ENCODE measurements at places on chromosomes 1 and 21.

DNA sequence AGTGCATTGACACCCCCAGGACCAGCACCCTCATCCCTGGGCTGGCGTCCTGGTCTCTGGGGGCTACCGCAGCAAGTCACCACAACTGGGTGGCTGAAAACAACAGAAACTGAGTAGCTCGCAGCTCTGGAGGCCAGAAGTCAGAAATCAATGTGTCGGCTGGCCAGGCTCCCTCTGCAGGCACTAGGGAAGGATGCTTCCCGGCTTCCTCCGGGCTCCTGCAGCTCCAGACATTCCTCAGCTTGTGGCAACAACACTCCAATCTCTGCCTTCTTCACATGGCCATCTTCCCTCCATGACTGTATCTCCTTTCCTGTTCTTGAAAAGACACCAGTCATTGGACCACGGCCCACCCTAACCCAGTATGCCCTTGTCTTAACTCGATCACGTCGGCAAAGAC is 224.2 kb downstream of the NPHP4 start:
- DNase-seq, result no peak

DNA sequence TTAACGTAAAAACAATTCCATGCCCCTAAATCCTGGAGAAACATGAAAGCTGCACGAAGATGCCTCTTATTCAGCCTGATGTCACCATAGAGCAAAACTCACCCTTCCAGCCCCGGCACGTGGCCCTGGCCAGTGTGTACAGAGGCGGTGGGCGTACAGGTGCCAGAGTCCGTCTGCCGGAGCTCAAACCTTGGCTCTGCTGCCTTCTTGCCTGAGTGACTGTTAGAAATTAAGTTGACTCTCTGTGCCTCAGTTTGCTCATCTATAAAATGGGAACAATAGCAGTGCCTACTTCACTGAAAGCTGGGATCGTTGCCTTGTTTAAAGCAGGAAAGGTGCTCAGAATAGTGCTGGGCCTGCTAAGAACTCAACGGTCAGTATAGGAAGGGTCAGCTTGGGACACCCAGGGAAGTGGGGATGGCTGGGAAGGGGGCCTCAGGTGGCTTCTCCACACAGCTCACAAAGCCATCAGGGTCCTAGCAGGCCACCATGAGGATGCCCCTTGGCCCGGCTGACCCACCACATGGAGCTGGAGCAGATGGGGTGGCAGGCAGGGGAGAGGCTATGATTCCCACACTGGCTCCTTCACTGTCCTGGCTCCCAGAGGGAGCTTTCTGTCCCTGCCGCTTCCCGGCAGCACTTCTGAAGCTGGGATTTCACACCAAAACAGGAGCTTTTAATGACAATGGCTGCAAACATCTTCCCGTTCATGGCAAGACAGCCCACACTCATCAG is 237.2 kb downstream of the NPHP4 start:
- DNase-seq, result no peak

- DNase-seq, result no peak
Measured at GRCh38 chr1:17520473-17521319, 18.8 kb upstream of the ARHGEF10L start.

DNA sequence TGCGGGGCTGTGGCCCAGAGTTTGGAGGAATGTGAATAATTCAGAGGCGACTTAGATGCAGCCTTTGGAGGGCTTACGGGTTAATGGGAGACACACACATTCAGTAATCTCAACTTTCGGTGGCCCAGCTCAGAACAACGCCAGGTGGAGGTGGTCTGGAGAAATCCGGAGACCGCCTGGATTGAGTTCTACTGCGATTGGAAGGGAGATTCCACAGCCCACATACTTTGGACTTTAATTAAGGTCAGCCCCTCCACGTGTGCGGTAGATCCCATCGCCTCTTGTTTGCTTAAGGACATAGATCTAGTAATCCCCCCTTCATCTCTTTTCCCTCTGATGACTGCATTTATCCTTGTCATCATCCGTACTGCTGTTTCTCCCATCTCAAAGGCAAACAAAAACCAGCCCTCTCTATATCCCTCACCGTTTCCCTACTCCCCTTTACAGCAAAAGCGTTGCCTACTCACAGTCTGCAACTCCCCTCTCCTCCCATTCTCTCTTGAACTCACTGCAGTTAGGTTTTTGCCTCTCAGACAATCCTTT is 720 bp upstream of the BSDC1 start:
- no peak for DNase-seq

DNA sequence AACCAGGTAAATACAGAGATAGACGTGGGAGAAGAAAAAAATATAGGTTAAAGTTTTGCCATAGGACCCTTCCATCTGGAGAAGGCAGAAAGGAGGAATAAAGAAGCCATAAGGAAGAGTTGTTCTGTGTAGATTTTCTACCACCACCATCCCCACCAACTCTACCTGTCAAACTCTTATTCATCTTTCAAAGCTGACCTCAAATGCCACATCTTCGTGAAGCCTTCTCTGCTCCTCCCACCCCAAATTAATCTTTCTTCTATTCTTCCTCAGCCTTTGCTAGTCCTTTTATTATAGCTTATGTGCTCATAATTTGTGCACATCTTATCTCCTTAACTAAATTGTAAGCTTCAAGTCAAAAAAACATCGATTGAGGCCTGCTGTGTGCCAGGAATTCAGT is 1.3 kb upstream of the NECTIN4 start:
- DNase-seq, result no peak

DNA sequence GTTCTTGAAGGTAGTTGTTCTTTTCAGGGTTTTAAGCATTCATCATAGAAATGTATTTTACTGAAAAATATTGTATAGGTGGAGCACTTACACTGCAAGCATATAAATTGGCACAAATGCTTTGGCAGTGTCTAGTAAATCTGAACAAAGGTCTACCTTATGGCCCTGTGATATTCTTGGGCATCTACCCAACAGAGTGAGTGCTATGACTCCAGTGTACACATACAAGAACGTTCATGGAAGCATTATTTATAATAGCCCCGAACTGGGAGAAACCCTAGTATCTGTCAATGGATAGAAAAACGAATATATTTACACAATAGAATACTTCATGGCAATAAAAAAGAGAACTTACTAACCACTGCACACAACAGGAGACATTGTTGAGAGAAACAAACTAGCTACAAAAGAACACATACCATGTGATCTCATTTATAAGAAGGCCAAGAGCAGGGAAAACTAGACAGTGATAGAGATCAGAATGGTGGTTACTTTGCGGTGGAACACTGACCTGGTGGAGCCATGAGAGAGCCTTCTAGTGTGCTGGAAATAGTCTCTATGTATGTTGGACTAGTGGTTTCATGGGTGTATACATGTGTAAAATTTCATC is 96.0 kb downstream of the MAB21L3 start:
- no peak for DNase-seq

DNA sequence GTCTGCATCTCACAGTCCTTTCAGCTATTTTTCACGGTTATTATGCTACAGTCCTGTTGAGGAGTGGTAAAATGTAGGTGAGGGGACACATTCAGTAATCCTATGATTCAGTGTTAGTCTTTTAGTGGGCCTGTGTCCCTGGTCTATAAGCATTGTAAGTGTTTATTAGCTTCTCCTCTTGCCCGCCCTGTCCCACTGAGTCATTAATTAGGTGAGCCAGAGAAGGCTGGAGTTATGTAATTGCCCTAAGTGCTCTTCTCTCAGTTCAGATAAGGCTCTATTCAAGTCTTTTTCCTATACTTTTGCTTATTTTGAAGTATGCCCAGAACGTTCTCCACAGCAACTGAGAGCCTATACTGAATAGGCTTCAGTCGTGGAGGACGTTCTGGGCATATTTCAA is 76.3 kb upstream of the ZRANB2 start:
- DNase-seq, result no peak
